ENCODE measurements at places on chromosomes 7 and 10. TPM values are rescaled to one million over a fixed set of nuclear protein-coding genes. Genes with fewer than 3 reads are reported as not detected.

GRCh38 chr7:27214239-27214950 lies 14.5 kb upstream of the HOXA13 start:
- peaks cover 70% of the 10 kb centered on the region for H3K27me3 ChIP-seq
- no peak overlapping the region for H3K27ac ChIP-seq
- H3K4me1 ChIP-seq = peaks cover 8% of the 10 kb centered on the region

GRCh38 chr7:153090209-153090608 lies 330.7 kb downstream of the ACTR3B start:
- DNase-seq = no peak
- H3K27ac ChIP-seq = no peak overlapping the region
- H3K4me3 ChIP-seq = no peak overlapping the region
- H3K27me3 ChIP-seq = no peaks in the 10 kb centered on the region
- H3K4me1 ChIP-seq = no peaks in the 10 kb centered on the region
- H3K36me3 ChIP-seq = no peaks in the 10 kb centered on the region

- peak overlapping the region; percentile 100 for H3K27ac ChIP-seq
- peak; percentile 68 for DNase-seq
- peaks cover 94% of the 10 kb centered on the region for H3K4me1 ChIP-seq
- H3K27me3 ChIP-seq = no peaks in the 10 kb centered on the region
Observed at GRCh38 chr7:50347693-50348092, 43.2 kb downstream of the IKZF1 start.

DNA sequence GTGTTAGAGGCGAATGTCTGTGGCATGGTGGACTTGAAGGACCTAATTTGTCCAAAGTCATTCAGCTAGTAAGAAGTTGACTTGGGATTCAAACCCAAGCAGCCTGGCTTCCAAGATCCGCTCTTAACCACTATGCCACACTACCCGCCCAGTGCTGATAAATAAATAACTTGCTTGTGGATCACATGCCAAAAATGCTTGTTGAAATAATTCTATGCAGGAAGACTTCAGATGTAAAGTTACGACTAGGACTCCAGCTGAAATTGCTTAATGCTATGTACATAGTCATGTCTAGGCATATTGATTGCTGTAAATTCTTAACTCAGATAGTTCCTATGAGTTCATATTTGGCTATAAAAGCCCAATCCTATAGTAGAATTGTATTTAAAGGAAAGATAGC lies 76.0 kb downstream of the PLXDC2 start:
- no peak for DNase-seq
- H3K27ac ChIP-seq = no peak overlapping the region
- H3K4me3 ChIP-seq = no peak overlapping the region
- no peaks in the 10 kb centered on the region for H3K27me3 ChIP-seq
- no peaks in the 10 kb centered on the region for H3K4me1 ChIP-seq

GRCh38 chr7:84317536-84317935 lies 122.9 kb upstream of the SEMA3A start:
- no peak overlapping the region for H3K27ac ChIP-seq
- DNase-seq = no peak
- H3K27me3 ChIP-seq = no peaks in the 10 kb centered on the region
- H3K4me1 ChIP-seq = no peaks in the 10 kb centered on the region
- H3K36me3 ChIP-seq = no peaks in the 10 kb centered on the region

GRCh38 chr7:132422502-132423111 lies 153.7 kb downstream of the PLXNA4 start:
- no peak overlapping the region for H3K4me3 ChIP-seq
- H3K27me3 ChIP-seq = no peaks in the 10 kb centered on the region
- DNase-seq = no peak

GRCh38 chr7:123601530-123601929 lies at the start of gene ASB15:
Gene ASB15 (plus strand): TSS chr7:123601821. CDS start chr7:123614503, 12,682 bp downstream.
- H3K27me3 ChIP-seq = peaks cover 8% of the 10 kb centered on the region
- no peak within 1 kb of the TSS for H3K27ac ChIP-seq
- DNase-seq = no peak
- H3K4me1 ChIP-seq = no peaks in the 10 kb centered on the region
- no peaks in the 10 kb centered on the region for H3K36me3 ChIP-seq

DNA sequence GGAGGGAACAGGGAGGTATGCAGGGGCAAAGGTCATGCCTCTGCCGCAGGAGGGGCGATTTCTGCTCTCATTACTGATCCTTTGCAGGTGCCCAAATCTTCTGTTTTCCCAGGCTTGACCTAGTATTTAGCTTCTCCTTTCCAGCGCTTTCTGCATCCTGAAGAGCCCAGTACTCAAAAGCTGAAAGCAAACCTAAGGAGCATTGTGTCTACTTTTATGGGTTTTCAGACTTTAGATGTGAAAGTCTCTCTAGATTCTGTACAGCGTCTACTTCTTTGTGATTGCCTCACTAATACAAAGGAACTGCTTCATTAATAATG lies 560 bp downstream of the GBF1 start:
- H3K27me3 ChIP-seq = peaks cover 15% of the 10 kb centered on the region
- peaks cover 42% of the 10 kb centered on the region for H3K4me1 ChIP-seq
- H3K36me3 ChIP-seq = peaks cover 17% of the 10 kb centered on the region
- H3K4me3 ChIP-seq = peak overlapping the region; percentile 98
- H3K27ac ChIP-seq = peak overlapping the region; percentile 81
- no peak for DNase-seq

DNA sequence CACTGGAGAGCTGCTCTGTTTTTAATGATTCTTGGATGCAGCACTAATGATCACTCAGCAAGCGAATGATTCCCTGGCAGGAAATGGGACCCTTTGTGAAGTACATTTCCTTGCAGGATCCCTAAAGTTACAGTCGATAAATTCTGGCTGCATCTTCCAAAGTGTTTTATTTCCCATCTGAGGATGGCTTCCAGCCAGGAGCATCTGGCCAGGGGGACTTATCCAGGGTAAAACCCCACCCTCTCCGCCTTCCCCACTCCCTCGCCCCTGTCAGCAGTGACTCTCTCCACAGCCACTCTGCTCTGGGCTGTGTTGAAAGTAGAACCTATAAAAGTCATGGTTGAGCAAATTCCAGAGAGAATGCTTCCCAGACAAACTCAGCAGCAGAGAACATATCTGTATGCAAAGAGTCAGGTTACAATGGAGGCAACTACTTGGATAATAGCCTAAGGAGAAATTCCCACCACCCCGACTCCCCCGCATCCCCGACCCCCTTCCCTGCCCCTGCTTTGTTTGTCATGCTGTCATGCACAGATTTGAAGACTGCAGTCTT lies 111.0 kb upstream of the ANLN start:
- H3K27ac ChIP-seq = no peak overlapping the region
- DNase-seq = no peak
- peaks cover 33% of the 10 kb centered on the region for H3K4me1 ChIP-seq
- no peak overlapping the region for H3K4me3 ChIP-seq

DNA sequence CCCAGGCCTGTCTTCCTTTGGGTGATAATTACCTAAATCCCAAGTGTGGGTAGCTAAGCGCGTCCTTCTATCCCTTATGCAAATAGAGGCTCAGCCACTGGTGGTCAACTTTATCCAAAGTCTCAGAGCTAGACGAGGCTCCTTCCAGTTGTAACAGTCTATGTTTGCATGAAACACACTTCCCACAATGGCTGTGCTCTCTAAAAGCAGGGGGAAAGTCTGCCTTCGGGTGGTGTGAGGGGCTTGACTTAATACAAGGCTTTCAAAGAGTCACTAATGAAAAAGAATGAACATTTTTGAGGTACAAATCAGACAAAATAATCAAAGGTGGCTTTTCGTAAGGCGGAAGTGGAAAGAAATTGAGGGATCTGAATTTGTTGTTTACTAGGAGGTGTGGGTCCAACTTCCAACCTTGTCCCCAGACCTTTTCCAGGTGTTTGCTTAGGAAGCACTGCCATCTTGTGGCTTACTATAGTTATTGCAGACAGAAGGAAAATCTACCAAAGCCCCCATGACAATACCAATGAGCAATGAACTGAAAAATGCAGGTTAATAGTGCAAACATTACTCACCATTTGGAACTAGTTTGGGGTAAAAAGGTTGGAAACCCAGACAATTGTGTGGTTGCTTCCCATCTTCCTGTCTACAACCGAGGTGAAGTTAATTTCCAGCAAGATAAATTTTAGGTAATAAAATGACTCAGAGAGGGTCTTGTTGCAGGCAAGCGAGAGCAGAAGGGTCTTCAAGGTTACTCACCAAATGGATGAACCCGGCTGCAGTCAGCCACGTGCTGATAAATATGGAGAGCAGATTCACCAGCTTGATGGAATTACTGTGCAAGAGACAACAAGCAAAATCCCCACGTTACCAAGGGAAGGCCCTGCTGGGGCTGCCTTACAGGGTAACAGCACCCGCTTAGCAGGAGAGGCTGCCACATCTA lies 525.7 kb downstream of the KCNMA1 start:
- no peak overlapping the region for H3K4me3 ChIP-seq
- no peak overlapping the region for H3K27ac ChIP-seq
- DNase-seq = peak; percentile 10
- no peaks in the 10 kb centered on the region for H3K4me1 ChIP-seq
- no peaks in the 10 kb centered on the region for H3K36me3 ChIP-seq

GRCh38 chr7:18347170-18347569 lies 148.4 kb upstream of the HDAC9 start:
- peaks cover 3% of the 10 kb centered on the region for H3K27me3 ChIP-seq
- H3K27ac ChIP-seq = no peak overlapping the region
- no peak overlapping the region for H3K4me3 ChIP-seq
- DNase-seq = no peak
- H3K36me3 ChIP-seq = no peaks in the 10 kb centered on the region

DNA sequence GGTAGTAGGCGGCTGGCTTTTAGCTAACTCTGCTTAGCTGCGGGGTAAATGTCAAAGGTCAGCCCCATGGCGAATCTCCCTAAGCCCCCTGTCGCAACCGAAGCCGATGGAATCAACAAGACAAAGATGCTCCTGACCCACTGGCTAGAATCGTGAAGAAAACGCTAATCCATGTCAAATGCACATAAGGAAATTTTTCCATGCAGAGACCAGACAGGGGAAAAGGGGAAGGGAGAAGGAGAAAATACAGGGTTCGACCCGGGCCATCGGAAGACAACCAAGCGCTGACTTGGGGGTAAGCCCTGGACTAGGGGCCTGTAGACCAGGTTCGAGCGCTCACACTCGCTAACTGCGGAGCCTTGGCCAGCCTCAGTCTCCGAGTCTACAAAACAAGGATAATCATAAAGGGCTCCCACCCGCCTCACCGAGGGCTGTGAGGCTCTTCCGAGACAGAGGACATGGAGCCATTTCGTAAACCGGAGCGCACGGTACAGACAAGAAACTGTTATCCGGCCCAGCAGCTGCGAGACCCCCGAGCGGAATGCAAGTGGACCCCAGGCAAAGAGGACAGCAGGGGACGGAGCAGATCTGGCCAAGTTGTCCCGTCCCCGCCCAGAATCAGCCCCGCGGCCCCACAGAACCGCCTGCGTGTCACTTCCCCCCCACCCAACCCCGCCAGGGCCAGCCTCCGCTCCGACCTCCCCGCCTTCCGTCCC lies 507 bp downstream of the SAR1A start:
- DNase-seq = no peak
- H3K4me3 ChIP-seq = peak overlapping the region; percentile 94
- peaks cover 64% of the 10 kb centered on the region for H3K4me1 ChIP-seq
- no peaks in the 10 kb centered on the region for H3K27me3 ChIP-seq

DNA sequence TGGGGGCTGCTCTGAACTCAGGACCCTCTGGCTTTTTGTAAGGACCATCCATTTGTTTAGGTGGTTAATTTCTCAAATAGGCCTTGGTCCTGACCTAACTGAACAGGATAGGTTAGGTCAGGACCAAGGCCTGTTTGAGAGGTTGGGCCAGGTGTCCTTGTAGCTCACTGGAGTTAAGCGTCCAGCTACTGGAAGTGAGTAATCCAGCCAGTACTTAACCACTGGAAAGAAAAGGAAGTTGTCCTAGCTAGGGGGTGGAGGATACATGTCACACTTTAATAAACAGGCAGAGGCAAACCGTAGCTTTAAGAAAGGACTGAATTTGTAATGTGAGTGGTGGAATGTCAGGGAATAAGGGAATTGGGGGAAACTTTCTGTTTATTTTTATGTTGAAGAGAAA lies 96.0 kb downstream of the GPR85 start:
- no peaks in the 10 kb centered on the region for H3K4me1 ChIP-seq
- H3K4me3 ChIP-seq = no peak overlapping the region
- no peak overlapping the region for H3K27ac ChIP-seq
- peaks cover 24% of the 10 kb centered on the region for H3K27me3 ChIP-seq

- no peaks in the 10 kb centered on the region for H3K4me1 ChIP-seq
- no peak for DNase-seq
Observed at GRCh38 chr7:34070511-34071323, 165.4 kb downstream of the BMPER start.

DNA sequence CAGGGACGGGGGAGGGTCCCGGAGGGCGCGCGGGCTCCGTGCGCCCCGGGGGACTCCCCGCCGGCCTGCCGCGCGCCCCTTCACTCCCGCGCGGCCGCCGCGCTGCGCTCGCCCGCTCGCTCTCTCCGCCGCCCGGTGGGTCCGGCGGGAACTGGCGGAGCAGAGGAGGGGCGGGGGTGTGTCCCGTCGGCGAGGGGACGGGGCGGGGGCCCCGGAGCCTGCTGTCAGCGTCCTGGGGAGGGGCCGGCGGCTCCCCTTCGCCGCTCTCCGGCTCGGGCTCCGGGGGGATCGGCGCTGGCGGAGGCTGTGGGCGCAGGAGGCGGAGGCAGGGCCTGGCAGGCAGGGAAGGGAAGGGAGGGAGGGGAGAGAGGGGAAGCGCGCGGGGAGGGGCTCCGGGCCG lies at the start of gene SH3PXD2A:
Gene SH3PXD2A (minus strand): TSS at position 153 of the 400 bp plus-strand sequence. CDS start 310 bp downstream, outside the sequence.
- H3K4me3 ChIP-seq = peak within 1 kb of the TSS; percentile 59
- peak within 1 kb of the TSS; percentile 24 for H3K27ac ChIP-seq
- DNase-seq = peak; percentile 49
- H3K36me3 ChIP-seq = no peaks in the 10 kb centered on the region

GRCh38 chr7:106895246-106895864 lies 30.3 kb downstream of the PIK3CG start:
- H3K4me1 ChIP-seq = peaks cover 29% of the 10 kb centered on the region
- no peak overlapping the region for H3K4me3 ChIP-seq
- no peak overlapping the region for H3K27ac ChIP-seq
- no peaks in the 10 kb centered on the region for H3K27me3 ChIP-seq
- H3K36me3 ChIP-seq = peaks cover 46% of the 10 kb centered on the region
- peak; percentile 20 for DNase-seq

- H3K4me1 ChIP-seq = peaks cover 12% of the 10 kb centered on the region
- peak overlapping the region; percentile 32 for H3K27ac ChIP-seq
- H3K36me3 ChIP-seq = no peaks in the 10 kb centered on the region
- DNase-seq = no peak
- peak overlapping the region; percentile 71 for H3K4me3 ChIP-seq
- peaks cover 30% of the 10 kb centered on the region for H3K27me3 ChIP-seq
Observed at GRCh38 chr10:47383261-47384147, 589 bp downstream of the ZNF488 start.

GRCh38 chr7:100561491-100562194 lies 12.1 kb downstream of the SAP25 start:
- H3K4me1 ChIP-seq = peaks cover 12% of the 10 kb centered on the region
- H3K4me3 ChIP-seq = no peak overlapping the region
- H3K27ac ChIP-seq = no peak overlapping the region
- H3K27me3 ChIP-seq = no peaks in the 10 kb centered on the region

The GNAT3 gene
- not detected for total RNA-seq

The WASL gene
- total RNA-seq = 5.5 TPM

The MMD2 gene
- total RNA-seq = not detected

The AASS gene
- total RNA-seq = 2.1 TPM

The CALHM3 gene
- not detected for total RNA-seq

The SH2B2 gene
- 3.2 TPM for total RNA-seq

Data from activated CD4-positive, alpha-beta T cell treated with anti-CD3 and anti-CD28 coated beads for 36 hours (primary cell).